ENCODE measurements at places on chromosomes 11 and 22.

- no peak for DNase-seq
Measured at GRCh38 chr22:50564289-50564688, 1.6 kb upstream of the SYCE3 start.

- peak; percentile 88 for DNase-seq
Measured at GRCh38 chr11:43574949-43575912, 105.3 kb upstream of the HSD17B12 start.

DNA sequence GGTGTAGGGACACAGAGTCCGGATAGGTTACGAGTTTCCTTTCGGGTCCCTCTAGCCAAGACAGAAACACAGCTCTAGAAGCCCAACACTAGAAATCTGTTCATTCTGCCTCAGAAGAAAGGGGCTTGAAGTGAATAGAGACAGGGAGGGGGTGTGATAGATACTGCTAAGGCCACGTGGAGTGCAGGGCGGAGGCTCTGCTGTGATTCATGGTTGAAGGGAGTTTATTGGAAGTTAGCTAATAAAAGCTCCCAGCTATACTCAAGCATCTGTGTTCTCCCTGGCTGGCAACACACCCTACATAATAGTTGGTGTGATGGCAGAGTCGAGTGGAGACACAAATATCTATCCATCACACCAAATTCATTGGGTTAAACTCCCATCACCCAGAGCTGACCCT, 337.4 kb downstream of the CADM1 start:
- no peak for DNase-seq

DNA sequence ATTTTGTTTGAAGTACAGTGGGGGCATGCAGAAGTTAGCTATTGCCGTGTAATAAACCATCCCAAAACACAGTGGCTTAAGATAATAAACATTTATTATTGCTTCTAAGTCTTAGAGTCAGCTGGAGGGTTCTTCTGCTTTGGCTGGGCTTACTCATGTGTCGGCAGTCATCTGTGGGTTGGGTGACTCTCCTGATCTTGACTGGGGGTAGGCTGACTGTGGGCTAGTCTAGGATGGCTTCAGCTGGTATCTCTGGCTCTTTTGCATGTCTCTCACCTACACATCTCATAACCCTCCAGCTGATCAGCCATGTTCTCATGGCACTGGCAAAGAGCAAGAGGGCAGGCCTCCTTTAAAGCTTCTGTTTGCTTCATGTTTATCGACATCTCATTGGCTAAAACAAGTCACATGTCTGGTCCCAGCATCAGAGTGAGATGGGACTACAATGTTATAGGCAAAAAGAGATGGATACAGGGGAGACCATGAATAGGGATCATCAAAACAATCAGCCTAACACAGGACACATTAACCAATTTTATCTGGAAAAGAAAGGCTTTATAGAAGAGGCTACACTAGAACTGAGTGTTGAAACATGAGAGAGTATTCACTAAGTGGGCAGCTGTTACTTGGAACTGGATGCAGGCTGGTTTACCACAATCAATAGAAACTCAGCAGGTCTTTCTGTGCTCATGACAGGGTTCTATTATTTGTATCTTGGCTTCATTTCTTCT, 5.1 kb downstream of the LRRC51 start:
- DNase-seq, result no peak

GRCh38 chr11:75768909-75769771, 562 bp downstream of the DGAT2 start:
- no peak for DNase-seq

DNA sequence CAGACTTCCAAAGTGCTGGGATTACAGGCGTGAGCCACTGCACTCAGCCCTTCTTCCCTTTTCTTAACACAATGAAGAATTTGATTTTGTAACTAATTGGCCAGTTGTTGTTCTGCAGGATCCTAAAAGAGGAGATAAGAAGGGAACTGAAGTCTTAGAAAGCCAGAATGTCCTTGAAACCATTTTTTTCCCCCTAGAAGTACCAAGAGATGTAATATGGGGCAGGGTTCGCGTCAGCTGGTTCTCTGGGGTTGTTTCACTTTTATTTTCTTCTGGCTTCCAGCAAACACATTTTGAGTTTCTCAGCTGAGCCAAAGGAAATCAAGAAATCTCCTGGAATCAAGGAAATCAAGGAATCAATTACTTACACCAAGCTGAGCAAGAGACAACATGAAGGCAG, 7.6 kb upstream of the NUCB2 start:
- no peak for DNase-seq

- DNase-seq, result no peak
Measured at GRCh38 chr11:57354699-57355098, 16.5 kb downstream of the P2RX3 start.

GRCh38 chr22:44578110-44578457, 80.1 kb upstream of the RTL6 start:
- DNase-seq, result no peak

- DNase-seq, result no peak
Measured at GRCh38 chr11:40421208-40421981, 1038.1 kb downstream of the LRRC4C start.

DNA sequence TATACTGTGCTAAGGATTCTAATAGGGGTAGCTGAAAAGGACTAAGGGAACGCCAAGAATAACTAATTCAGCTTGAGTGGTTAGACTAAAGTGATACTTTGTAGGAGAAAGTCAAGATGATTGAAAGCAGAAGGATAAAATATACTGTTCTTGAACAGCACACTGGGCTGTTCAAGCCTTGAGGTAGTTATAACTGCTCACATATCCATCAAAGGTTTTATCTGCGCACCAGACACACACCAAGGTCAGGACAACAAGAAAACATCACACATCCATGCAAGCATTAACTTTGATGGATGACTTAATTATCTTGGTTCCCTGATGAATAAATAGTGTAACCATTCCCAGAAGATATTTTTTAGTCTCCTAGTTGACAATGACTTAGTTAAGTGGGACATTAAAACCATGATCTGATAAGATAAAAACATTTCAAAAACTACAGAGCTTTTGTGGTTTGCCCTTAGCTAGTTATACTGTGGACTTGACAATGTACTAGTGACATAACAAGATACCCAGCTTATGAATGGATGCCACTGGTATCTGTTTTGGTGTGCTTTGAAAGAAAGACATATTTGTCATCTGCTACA, 728.9 kb downstream of the JRKL start:
- no peak for DNase-seq

- DNase-seq, result peak; percentile 8
Measured at GRCh38 chr11:20093775-20094174, 66.5 kb downstream of the DBX1 start.

DNA sequence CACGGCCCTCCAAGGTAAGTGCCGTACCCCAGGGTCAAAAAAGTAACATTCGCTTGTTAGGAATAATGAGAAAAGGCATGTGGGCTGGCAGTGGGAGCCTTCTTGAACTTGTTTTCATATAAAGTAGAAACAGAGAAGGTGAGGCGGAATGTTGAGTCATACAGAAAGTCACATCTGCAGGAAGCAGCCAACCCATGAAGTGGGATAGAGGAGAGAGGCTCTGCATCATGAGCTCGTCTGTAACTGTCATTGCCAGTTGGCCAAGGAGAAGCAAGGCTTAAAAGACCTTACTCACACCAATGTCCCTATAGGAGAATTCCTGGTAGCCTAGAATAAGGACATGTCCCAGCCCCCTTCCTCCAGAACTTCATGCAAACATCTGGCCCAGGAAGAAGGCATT, 253.3 kb downstream of the BUD13 start:
- peak; percentile 38 for DNase-seq

DNA sequence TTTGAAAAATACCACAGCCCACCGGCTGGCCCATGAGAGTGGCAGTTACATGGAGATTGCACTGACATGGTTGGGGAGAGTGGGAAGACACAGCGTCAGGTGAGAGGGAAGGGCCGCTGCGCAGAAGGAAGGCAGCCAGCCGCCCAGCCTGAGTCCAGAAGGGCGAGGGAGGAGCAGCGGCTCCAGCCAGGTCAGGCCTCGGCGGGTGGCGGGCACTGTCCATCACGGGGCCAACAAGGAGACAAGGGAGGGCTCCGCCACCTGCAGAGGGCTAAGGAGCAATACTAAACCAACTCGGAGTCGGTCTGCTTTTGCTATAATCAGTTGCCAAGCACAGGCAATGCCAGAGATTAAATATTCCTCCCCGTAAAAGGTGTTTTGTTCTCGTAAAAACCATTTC, 384.5 kb downstream of the TBC1D22A start:
- no peak for DNase-seq

DNA sequence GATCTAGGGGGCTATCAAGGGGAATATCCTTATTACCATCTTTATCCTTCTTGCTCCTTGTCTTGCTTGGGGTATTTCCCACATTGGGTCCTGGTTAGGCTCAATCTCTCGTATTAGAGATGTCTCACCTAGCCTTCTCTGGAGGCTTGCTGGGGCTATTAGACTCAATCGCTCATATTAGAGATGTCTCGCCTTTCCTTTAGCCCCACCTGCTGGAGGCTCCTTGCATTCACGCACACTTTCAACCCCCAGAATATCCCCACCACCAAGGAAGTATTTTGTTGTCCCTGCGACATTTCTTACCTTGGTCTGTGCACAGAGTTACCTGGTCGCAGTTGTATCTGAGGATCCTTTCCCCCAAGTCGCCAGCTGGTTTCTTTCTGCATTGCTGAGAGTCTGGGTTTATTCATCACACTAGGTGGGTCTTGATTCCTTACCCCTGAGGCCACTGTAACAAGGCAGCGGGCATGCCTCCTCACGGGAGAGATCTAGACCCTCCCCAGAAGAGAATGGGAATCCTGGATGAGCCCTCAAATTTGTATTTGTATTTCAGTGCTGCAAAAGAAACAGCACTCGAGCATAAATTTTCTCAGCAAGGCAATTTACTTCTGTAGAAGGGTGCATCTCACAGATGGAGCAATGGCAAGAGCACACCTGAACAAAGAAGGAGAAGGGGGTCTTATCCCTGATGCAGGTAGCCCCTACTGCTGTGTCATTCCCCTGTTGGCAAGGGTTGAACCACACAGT, 15.9 kb upstream of the HYLS1 start:
- peak; percentile 78 for DNase-seq

- DNase-seq, result no peak
Measured at GRCh38 chr11:74024261-74025029, 15.6 kb upstream of the UCP3 start.

DNA sequence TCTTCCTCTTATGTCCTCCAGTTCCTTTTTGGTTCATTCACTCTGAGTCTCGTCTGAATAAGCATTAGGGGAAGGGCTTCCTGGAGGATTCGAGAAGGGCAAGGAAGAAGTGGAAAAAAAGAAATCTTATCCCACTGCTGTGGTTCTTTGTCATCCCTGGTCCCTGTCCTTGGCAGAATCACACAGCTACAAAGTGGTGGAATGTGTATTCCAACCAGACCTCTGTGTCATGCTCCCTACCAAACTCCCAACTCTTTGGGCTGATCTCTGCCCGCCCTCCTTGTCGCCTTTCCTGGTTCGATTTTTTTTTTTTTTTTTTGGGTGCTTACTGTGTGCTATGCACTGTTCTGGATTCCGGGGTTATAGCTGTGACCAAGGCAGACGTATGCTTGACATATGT, 61.0 kb downstream of the TEAD1 start:
- no peak for DNase-seq

DNA sequence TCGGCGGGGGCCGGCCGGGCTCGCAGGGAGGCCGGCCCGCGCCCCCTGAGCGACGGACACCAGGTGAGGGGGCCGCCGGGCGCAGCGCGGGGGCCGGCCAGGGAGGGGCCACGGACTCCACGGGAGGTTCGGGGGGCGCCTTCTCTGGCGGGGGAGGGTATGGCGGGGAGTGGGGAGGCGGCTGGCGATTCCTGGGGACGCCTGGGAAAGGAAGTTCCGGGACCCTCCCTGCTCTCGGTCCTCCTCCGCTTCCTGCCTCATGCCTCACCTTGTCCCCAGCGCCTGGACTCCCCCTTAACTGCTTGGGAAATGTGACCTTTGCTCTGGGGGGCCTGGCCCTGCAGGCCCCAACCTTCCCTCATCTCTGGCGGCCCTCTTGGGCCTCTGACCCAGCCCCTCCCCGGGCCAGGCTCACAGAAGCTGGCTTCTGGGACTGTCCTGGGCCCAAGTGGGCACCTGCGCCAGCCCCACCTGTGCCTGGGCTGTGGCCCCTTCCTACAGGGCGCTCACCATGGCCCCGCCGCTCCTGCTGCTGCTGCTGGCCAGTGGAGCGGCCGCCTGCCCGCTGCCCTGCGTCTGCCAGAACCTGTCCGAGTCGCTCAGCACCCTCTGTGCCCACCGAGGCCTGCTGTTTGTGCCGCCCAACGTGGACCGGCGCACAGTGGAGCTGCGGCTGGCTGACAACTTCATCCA, 516 bp downstream of the LRFN4 start:
- no peak for DNase-seq

DNA sequence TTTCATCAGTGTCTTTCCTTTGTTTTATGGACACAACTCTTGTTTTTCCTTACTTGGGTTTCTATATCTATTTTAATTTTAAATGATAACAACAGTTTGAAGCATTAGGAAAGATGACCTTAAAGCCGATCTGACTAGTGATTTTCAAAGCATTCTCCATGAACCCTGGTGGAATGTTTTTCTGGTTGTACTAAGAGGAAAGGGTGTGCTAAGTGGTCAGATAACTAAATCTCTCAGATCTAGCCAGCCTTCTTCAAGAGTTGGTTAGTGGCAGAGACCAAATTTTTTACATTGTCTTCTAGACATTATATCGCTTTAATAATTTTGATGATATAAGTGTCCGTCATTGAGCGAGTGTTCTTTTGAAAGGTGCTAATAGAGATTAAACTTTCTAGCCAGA, 134.4 kb downstream of the METTL15 start:
- DNase-seq, result no peak

DNA sequence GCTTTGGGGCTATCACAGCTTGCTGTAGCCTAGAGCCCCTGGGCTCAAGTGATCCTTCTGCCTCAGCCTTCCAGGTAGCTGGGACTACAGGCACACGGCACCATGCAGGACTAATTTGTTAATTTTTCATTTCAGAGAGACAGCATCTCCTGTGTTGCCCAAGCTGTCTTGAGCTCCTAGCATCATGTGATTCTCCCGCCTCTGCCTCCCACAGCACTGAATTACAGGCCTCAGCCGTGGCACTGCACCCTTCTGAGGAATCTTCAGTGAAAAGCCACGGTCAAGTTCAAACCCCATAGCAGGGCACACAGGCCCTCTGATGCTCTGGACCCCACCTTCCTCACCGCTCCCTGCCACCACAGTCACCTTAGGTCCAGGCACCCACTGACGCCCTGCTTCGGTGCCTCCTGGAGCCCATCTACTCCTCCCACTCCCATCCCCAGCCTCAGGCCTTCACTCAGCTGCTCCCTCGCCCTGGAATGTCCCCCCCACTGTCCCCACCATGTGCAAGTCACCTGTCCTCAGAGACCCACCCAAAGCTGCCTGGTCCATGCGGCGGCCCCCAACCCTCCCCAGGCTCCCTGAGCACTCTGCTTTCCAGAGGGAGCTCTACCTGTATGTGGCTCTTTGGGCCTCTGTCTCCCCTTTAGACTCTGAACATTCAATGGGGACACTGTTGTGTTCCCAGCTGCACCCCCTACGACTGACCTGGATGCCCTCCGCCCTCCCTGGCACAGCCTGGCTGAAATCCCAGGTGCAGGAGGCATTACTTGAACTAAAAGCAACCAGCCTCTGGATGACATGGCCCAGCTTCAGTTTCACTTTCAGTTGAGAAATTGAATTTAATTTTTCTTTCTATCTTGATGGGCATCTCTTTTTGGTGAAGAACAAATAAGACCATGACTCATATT, 1.6 kb downstream of the APOL2 start:
- DNase-seq, result peak; percentile 36

All from islet precursor cell (in vitro differentiated cells).